ENCODE measurements at places on chromosomes 11 and 22.

DNA sequence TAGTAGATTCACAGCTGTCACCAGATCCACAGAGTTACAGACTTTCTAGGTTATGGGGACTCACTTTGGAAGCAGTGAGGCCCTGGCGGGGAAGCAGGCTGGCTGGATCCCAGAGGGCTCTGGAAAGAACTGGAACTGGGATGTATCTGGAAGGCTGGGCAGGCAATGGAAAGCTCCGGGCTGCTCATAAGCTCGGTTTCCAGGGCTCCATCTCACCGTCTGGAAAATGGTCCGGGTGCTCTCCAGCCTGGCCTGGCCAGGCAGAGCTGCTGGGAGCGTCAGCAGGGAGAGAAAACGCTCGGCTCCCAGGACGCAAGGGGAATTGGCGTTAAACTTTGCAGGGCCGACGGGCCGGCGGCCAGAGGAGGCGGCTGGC, 335 bp upstream of the SEZ6L start:
- no peak for DNase-seq

DNA sequence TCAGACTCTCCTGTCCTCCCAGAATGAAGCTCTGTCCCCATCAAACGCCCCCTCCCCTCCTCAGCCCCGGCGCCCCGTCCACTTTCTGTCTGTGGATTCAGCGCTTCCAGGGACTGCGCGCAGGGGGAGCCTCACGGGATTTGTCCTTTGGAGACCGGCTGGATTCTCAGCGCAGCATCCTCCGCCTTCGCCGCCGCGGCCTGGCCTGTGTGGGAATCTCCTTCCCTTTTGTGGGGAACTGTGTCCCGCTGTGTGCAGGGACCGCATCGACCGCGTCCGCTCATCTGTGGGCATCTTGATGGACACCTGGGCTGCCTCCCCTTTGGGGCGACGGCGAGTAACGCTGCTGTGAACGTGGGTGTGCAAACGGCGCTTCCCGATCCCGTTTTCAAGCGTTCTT, 1.1 kb upstream of the SCT start:
- DNase-seq = no peak

DNA sequence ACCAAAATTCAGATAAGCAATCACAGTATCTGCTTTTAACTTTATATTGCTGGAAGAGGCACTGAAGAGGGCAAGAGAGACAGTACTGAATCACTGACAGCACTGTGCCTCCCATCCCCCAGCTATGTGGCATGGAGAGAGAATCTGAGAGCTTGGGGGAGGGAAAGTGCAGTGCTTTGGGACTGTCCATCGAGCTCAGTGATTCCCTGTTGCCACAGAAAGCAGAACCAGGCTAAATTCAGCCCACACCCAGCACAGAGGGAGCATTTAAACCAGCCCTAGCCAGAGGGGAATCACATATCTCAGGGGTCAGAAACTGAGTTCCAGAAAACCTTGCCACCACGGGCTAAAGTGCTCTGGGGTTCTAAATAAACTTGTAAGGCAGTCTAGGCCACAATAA, 44.3 kb downstream of the KCNQ1 start:
- DNase-seq = no peak

DNA sequence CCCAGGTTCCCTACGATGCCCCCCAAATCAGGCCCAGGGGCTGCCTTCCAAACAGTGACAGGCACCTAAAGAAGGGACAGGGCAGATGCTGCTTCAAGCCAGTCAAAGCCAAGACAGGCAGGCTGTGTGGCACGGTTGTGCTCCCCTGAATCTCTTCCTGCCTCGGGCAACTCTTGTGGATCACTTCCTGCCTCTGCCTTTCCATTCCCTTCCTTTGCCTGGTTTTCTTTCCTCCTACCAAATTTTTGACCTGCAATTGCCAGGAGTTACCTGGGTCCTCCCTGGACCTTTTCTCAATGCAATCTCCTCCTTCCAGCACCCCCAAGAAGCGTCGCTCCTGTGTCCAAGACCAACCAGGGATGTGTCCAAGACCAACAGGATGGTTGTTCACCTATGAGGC, 5.5 kb downstream of the C11orf16 start:
- no peak for DNase-seq

GRCh38 chr22:32587449-32587848, 112.8 kb downstream of the FBXO7 start:
- DNase-seq = no peak

Measured in stimulated activated CD8-positive, alpha-beta memory T cell treated with anti-CD3 and anti-CD28 coated beads, Interleukin-7, amount 100 ng/mL, for 1 hour (primary cell).